ENCODE measurements at places on chromosomes 16 and 17.
A peak's percentile ranks its signal among the peaks of the same experiment; 100 is the strongest.

- no peak for DNase-seq
Measured at GRCh38 chr17:66493283-66494019, 191.0 kb downstream of the PRKCA start.

- peak; percentile 25 for DNase-seq
Measured at GRCh38 chr17:59330053-59330942, 1.2 kb upstream of the YPEL2 start.

DNA sequence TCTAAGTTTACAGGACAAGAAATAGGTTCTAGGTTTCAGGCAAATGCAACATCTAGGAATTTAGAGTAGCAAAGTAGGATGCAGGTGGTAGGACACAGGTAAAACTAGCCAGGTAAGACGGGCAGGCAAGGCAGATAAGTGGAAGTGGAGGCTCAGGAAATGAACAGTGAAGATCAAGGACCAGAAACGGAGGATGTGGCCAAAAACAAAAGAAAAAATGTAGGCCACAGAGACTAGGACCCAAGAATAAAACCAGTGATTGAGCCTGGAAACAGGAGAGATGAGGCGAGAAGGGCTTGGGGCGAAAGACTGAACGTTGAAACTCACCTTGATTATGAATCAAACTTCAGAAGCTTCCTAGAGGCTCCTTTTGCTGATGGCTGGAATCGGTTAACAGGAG lies 24.0 kb downstream of the CPSF4L start:
- no peak for DNase-seq

DNA sequence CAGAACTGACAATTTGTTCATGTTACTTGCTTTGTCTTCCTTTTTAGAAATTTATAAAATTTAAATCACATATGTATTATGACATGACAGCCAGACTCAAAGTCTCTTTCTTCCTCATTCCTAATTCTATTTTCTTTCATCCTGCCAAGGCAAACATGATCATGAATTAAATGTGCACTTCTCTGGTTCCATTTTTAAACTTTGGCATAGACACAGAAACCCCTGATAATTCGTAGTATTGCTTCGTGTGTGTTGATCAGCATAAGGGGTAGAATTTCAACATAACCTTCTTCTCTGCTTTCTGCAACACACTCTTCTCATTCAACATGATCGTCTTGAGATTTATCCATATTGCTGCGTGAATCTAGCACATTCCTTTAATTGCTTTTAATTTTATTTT lies 156.5 kb downstream of the AIPL1 start:
- DNase-seq, result no peak

DNA sequence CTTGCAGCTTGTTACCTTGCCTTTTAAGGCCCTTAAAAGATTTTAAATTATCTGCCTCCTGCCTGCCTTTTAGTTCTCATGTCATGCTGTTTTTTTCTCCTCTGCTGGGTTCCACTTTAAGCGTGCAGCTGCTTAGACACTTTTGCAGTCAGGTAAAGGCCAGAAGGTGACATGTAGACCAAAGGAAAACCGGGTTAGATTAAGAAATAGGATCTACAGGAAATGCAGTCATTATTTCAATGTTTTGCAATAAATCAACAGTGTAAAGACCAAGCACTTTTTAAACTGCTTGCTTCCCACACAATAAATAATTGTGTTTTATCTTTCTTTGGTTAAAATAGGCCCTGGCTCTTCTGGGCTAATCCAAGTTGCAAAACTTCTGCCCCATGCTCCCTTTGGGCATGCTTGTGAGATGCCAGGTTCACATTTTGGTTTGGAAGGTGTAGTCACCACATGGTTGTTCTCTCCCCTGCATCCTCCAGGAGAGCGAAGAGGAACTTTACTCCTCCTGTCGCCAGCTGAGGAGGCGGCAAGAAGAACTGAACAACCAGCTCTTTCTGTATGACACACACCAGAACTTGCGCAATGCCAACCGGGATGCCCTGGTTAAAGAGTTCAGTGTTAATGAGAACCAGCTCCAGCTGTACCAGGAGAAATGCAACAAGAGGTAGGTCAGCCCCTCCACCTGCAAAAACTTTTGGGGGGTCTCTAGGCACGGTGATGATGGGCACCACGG lies 54.9 kb downstream of the SDR42E1 start:
- DNase-seq, result no peak

DNA sequence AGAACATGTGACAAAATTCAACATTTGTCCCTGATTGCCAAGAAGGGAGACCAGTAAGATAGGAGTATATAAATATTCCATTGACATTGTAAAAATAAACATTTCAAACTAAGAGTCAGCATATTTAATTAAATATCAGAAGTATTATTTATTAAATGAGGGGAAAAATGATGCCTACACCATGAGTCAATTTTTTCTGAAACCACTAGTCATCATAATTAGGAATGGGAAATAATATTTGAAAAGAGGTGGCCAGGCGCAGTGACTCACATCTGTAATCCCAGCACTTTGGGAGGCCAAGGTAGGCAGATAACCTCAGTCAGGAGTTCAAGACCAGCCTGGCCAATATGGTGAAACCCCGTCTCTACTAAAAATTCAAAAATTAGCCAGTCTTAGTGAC lies 2.1 kb downstream of the CMTM1 start:
- no peak for DNase-seq

- DNase-seq, result no peak
Measured at GRCh38 chr16:72723781-72724180, 324.1 kb downstream of the ZFHX3 start.

GRCh38 chr17:28712032-28712704 lies 480 bp upstream of the PROCA1 start:
- DNase-seq, result peak; percentile 68

DNA sequence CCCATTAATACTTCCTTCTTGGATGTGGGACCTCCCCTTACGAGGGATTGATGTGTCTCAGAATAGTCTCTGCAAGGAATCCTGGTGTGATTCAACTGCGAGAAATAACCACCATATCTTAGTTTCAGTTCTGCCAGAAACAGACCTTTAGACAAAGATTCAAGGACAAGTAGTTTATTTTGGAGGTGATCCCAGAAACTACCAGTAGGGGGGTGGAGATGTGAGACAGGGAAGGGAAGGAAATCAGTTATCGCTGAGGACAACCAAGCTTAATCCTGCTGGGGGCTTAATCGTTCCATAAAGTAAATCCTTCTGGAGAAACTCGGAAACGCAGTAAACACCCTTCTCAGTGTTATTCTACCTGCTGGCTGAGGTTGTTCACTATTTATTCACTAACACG lies 5.0 kb upstream of the SDR42E1 start:
- peak; percentile 8 for DNase-seq

DNA sequence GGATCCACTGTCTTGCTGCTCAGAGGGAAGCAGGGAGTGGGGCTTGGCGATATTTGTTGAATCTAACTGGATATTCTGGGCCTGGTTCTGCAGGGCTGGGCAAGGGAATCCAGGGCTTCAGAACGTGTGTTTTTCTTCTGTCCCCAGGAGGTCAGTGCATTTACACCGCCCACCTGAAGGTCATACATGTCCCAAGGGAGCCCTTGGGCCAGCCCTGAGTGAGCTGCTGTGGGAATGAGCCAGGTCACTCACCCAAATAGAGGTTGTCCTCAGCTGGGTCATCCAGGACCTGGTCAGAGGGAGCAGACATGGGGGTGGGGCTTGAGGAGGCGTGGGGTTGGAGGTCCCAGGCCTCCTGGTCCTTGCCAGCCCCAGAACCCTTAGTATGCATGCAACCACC lies 10.6 kb downstream of the CAMKK1 start:
- DNase-seq, result no peak
